Peyer's patch (tissue), 4 donors: ENCODE measurements at places on chromosomes 4 and X. TPM values are rescaled to one million over a fixed set of nuclear protein-coding genes. Genes with fewer than 3 reads are reported as not detected.

The RPA4 gene
- 5.0 TPM for total RNA-seq

The FGG gene
- total RNA-seq: not detected

The USP38 gene
- total RNA-seq: 32.0 TPM

The POLA1 gene
- 7.2 TPM for total RNA-seq

The CT45A2 gene
- not detected for total RNA-seq
